ENCODE measurements at places on chromosomes 7 and 10. TPM values are rescaled to one million over a fixed set of nuclear protein-coding genes. Genes with fewer than 3 reads are reported as not detected.

Gene ELOVL3
- total RNA-seq: 0.31 TPM

Gene ZNRF2
- 7.3 TPM for total RNA-seq

Gene HSPB1
- 286 TPM for total RNA-seq

Gene TDRD1
- total RNA-seq: not detected

Gene OR2A5
- not detected for total RNA-seq

Gene GIMAP5
- not detected for total RNA-seq

DNA sequence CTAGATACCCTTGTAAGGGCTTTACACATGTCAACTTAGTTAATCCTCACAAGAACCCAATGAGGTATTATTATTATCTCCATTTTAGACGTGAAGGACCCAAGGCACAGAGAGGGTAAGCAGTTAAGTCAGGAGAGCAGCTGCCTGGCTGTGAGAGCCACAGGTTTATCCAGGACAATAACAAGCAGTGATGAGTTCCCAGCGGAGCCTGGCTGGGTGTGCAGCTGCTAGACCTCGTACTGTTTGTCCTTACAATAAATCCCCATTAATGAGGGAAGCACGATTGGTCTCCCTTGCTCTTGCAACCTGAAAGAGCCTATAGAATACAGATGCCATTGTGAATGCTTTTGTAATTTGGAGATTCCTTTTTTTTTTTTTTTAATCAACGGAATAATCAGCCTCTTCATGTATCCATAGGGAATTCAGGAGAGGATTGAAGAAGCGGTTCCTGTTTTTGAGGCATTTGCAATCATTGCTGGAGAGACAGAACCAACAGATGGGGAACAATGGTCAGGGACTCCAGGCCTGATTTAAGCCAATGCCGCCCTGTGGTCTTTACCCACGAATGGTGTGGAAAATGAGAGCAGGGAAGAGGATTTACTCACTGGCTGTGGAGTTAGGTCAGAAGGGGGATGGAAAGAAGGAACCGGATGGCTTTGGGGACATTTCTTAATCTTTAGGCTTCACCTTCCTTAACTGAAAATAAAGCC is 12.3 kb upstream of the ASB4 start:
- DNase-seq: no peak

DNA sequence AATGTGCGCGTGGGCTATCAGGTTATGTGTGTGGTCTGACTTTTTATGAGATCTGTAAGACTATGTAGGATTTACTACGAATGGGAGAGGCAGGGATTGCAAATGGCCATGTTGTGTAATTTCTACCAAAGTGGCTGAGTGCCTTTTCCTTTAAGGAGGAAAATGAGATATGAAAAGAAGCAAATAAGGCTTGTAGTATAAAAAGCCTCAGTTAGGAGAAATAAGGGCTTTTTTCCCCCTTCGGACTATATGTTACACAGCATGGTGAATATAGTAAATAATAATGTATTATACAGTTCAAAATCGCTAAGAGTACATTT is 447 bp upstream of the GPAM start:
- no peak for DNase-seq

GRCh38 chr10:124997771-124998623 is 56.1 kb downstream of the ZRANB1 start:
- DNase-seq: no peak

- no peak for DNase-seq
Observed at GRCh38 chr7:132333301-132333700, 243.0 kb downstream of the PLXNA4 start.

- DNase-seq: no peak
Observed at GRCh38 chr10:50392426-50392825, 141.1 kb upstream of the ASAH2 start.

DNA sequence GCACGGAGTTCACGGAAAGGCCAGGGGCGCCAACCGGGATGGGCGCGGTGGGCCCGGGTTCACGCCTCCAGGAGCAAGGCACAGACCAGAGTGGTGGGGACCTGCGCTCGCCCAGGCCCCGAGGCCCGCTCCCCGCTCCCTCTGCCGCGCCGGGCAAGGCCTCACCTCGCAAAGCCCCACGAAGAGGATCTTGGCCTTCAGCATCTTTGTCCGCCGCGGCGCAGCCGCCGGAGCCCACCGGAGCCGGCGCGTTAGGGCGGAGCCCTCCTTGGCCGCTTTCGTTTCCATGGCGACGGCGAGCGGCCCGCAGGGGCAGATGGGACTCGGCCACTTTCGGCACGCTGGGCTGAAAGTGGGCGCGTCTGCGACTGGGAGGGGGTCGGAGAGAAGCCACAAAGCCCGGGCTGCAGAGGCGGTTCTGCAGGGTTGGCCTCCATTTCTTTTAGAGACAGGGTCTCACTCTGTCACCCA is 944.4 kb upstream of the ZNF722 start:
- DNase-seq: no peak

GRCh38 chr7:158948376-158948775 is 92.0 kb downstream of the DYNC2I1 start:
- no peak for DNase-seq

- no peak for DNase-seq
Observed at GRCh38 chr7:93544691-93545090, 29.8 kb downstream of the CALCR start.

DNA sequence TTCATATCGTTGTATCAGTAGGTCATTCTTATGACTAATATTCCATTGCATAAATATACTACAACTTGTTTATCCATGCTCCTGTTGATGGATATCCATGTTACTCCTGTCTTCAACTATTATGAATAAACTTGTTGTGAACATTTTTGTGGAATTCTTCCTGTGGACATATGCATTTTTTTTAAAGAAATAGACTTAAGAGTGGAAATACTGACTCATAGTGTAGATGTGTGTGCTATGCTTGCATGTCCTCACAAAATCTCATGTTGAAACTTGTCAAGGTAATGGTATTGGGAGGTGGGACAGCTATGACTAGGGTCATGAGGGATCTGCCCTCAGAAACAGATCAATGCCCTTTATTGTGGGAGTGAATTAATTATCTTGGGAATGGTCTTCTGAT is 240.5 kb upstream of the PRSS58 start:
- peak; percentile 76 for DNase-seq

DNA sequence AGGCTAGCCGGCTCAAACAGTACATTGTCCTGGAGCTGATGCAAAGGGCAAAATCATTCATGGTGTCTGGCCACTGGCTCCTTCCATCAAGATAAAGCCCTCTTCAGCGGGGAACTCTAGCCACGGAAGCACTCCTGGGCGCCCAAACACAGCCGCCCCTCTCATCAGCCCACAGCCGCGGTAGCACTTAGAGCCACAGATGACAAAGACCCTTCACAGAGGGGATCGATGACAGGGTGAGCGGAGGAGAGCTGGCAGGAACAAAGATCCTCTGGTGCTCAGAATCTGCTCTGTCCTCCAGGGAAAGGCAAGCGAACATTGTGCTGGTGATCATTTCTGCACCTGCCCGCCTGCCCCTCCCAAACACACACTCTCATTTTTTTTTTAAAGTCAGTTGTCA is 222.2 kb upstream of the NRP1 start:
- no peak for DNase-seq

Measured in foreskin keratinocyte (primary cell).